ENCODE measurements at places on chromosomes 5 and 9. TPM values are rescaled to one million over a fixed set of nuclear protein-coding genes. Genes with fewer than 3 reads are reported as not detected.
A peak's percentile ranks its signal among the peaks of the same experiment; 100 is the strongest.

GRCh38 chr5:40093550-40093949 lies 586.2 kb upstream of the PTGER4 start:
- no peak for DNase-seq

- DNase-seq, result no peak
Observed at GRCh38 chr5:108367679-108368334, 14.1 kb downstream of the FBXL17 start.

DNA sequence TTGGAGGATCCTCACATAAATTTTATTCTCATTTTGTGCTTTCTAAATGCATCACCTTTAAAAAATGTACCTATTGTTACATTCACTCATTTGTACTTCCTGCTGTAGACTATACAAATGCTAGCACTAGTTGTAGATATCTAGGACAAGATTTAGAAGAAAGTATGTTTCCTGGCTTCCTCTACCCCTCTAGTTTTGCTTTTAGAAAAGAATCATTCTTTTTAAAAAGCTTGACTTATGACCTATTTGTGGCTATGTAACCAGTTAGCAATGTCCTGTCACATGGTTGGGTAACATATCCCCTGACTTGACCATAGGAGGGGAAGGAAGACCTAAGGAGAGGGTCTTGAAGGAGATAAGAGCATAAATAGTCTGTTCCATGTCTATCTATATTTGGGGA lies 13.3 kb downstream of the CAMK4 start:
- DNase-seq, result no peak

DNA sequence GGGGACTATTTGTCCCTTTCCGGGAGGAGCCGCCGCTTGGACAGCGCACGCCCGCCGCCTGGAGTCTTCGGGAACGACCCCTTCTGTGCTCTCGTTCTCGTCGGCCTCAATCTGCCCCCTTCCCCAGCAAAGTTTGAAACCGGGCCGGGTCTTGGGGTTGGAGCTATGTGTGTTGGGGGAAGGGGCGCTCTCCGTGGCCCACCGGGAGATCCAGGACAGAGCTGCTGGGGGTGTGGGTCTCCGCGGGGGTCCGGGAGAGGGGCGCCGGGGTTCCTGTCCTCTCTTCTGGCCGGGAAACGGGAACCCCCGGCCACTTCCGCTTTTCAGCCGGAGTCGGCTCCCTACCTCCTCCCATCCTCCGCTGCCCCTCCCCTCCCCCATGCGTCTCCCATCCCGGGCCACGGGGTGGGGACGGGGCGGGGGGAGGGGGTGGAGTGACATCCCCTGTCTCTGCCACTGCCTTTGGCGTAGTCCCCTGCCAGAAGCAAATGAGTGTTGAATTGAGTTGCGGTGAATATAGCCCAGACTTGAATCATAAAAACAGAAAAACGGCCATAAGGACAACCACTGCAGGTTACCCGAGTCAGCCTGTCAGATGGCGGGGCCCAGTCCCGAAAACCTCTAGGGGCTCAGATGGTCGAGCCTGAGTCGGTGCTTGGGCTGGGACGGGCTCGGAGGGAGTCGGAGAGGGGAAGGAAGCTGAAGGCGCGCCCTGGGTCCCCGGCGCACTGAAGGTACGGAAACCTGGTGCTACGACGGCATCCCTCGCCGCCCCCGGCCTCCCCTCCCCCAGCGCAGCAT lies 1.1 kb downstream of the CPLX2 start:
- no peak for DNase-seq

DNA sequence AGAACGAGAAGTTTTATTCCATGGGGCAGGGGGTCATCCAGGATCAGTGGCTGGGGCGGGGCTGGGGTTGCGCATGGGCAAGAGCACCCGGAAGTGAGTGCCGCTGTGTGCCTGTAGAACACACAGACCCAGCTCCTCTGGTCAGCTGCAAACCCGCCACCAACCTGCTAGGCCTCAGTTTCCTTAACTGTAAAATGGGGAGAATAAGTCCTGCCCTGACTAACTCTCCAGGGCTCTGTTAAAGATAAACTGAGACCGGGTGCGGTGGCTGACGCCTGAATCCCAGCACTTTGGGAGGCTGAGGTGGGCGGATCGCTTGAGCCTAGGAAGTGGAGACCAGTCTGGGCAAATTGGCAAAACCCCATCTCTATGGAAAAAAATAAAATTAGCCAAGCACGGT lies 152.2 kb downstream of the GABBR2 start:
- DNase-seq, result peak; percentile 15

GRCh38 chr5:168347368-168348083 lies 56.1 kb downstream of the WWC1 start:
- DNase-seq, result no peak

- no peak for DNase-seq
Observed at GRCh38 chr5:139593716-139594319, 32.7 kb downstream of the UBE2D2 start.

DNA sequence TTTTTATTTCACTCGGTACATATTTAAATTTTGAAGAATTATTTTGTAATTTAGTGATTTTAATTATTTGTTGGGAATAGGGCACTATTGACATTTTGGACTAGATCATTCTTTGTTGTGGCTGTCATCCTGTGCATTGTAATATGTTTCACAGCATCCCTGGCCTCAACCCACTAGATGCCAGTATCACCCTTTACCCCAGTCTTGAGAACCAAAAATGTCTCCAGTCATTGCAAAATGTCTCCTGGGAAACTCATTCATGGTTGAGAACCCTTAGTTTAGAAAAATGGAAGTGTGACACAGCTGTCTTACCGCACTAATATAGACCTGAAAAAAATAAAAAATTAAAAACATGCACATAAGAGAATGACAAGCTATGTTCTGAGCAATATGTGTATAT lies 88.4 kb upstream of the CCDC152 start:
- DNase-seq, result no peak

- no peak for DNase-seq
Observed at GRCh38 chr9:118734696-118735095, 634.5 kb downstream of the BRINP1 start.

GRCh38 chr9:5556101-5556705 lies 45.9 kb downstream of the PDCD1LG2 start:
- no peak for DNase-seq

- DNase-seq, result no peak
Observed at GRCh38 chr9:37187713-37188439, 67.5 kb downstream of the ZCCHC7 start.

DNA sequence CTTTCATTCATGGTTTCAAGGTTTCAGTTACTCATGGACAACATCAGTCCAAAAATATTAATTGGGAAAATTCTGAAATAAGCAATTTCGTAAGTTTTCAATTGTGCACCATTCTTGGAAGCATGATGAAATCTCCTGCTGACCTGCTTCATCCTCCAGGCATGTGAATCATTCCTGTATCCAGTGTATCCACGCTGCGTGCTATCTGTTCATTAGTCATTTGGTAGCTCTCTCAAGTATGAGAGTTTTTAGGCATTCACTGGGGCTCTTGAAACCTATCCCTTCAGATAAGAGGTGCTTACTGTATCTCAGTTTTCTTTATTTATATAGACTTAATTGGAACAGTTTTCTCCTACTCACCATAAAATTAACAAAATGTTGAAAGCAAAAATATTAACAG lies 293.0 kb downstream of the CDH12 start:
- DNase-seq, result no peak

- peak; percentile 69 for DNase-seq
Observed at GRCh38 chr5:71757590-71758543, 38.8 kb downstream of the CARTPT start.

- no peak for DNase-seq
Observed at GRCh38 chr5:168002116-168002515, 289.3 kb upstream of the WWC1 start.

DNA sequence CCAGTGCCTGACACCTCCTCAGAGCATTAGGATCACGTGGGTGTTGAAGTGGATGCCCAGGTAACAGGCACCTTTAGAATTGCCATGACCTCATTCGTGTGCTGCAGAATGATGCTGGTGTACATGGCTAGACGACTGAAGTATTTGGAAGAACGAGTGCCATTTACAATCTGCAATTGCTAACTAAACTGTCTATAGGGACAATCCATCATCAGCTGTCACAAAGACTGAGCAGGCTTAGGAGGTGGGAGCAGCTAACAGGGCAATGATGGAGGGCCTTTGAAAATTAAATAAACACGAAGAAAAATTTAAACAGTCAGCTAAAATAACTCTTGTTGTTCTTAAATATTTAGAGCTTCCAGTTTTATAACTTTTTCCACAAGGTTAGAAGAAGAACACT lies 375.8 kb downstream of the GADD45G start:
- DNase-seq, result no peak

DNA sequence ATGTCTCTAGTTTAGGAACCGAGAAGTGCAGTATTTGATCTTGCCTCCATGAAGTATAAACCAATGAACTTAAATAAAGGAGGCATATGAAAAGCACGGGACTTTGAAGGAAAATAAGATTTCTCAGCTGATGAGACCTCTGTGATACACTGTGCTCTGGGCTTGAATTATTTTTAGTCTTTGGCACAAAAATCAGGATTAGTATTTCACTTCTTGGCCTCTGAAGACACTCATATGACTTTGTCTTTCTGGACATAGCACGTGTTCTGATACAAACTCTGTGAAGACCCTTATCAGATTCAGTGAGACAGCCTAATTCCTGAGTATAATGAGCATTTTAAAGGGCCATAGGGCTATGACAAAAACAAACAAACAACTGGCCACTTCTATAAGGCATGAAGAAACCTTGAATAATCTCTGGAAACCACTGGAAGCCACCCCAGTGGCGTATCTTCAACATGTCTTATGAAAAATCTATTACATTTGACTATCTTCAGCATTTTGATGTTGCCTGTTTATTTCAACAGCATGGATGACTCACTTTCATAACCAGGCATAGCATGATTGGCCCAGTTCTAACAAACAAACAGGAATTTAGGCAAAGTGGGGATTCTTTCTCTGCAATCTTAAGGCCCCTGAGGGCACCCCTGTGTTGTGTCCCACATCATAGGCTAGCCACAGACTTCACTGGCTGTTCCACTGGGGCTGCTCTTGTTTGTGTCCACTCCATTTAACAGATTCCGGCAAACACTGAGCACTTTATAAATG lies 90.3 kb upstream of the ZNF462 start:
- no peak for DNase-seq

- DNase-seq, result no peak
Observed at GRCh38 chr9:120643061-120643460, 63.1 kb upstream of the CDK5RAP2 start.

GRCh38 chr9:87800456-87800855 lies 74.5 kb downstream of the CTSL start:
- DNase-seq, result no peak

The LMNB1 gene
- total RNA-seq, result 364 TPM

The ATP10B gene
- total RNA-seq, result not detected

The SPATA31D4 gene
- not detected for total RNA-seq

The DMRT3 gene
- total RNA-seq, result not detected

The TERT gene
- total RNA-seq, result 0.82 TPM

The SLC34A3 gene
- total RNA-seq, result not detected

The TRIM7 gene
- 1.6 TPM for total RNA-seq

The PCDHB2 gene
- not detected for total RNA-seq

Measured in activated CD8-positive, alpha-beta memory T cell treated with anti-CD3 and anti-CD28 coated beads, Interleukin-2, amount 10 ng/mL, durations not matched to agents 7 days and 5 days (primary cell).